ENCODE measurements at places on chromosomes 7 and 10.
A peak's percentile ranks its signal among the peaks of the same experiment; 100 is the strongest.

DNA sequence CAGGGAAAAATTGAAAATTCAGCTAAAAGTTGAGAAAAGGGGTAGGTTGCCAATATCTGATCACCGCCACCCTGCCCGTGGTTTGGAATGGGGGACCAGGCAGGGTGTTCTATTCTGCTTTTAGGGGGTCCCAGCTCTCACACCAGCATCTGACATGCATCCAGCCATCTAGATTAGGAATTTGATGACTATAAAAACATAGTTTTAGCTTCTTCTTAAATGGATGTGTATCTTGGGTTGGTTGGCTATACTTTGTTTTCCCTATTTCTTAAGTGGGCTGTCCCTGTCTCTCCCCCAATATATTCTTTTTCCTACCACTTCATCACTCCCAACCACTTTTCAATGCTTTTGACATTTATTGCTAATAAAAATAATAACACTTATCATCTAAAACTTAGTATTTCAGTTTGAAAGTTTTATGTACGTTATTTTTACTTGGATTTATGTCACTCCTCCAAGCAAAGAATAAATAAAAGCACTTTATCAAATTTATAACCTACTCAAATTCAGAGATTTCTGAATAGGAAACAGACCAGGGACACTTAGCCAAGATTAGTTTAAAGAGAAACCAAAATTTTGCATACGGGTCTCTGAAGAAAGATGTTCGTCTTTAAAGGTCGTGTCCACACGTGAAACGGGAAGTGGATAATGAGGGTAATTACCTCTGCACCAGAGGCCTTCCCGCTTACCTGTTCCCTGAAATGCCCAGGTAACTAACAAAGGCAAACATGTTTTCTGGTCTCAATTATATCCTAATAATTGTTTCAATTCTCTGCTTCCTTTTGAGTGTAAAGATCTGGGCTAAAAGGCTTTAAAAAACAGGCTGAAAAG lies 233.2 kb upstream of the AUTS2 start:
- no peak for DNase-seq

DNA sequence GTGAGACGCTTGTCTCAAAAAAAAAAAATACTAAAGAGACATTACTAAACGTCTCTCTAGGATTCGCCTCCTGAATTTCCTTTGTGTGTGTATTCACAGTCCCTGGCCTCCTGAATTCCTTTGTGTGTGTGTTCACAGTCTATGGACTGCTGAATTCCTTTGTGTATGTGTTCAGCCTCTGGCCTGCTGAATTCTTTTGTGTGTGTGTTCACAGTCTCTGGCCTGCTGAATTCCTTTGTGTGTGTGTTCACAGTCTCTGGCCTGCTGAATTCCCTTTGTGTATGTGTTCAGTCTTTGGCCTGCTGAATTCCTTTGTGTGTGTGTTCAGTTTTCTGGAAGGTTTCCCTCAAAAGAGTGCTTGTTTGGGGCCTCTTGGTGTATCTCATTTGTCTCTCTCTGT lies 8.2 kb downstream of the BMS1 start:
- DNase-seq, result no peak

- no peak for DNase-seq
These were observed at the start of gene KCP for GRCh38 chr7:128910569-128910945. Gene KCP, minus strand, starts transcription at chr7:128910709. Its CDS starts 33 bp downstream, at chr7:128910676.

GRCh38 chr10:118264252-118264651 lies 77.9 kb downstream of the FAM204A start:
- DNase-seq, result no peak

GRCh38 chr10:104683567-104683966 lies 42.5 kb downstream of the SORCS3 start:
- DNase-seq, result no peak

DNA sequence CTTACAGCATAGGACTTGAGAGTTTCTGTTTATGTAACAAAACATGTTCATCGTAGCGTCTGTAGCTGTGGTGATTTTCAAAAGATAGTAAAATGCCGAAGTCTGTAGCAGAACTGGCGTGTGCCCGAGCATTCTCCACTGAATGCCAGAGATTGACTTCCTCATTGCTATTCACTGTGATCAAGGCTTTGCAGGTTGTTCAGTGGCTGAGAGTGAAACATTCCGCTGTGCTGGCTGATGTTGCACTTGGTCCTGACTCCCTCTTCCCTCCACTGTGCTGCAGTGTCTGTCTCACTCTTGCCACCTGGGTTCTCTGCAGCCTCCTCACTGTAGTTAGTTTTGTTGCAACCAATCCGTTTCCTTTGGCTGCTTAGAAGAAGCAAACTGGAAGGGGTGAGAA lies 37.6 kb downstream of the FHIP2A start:
- DNase-seq, result no peak

DNA sequence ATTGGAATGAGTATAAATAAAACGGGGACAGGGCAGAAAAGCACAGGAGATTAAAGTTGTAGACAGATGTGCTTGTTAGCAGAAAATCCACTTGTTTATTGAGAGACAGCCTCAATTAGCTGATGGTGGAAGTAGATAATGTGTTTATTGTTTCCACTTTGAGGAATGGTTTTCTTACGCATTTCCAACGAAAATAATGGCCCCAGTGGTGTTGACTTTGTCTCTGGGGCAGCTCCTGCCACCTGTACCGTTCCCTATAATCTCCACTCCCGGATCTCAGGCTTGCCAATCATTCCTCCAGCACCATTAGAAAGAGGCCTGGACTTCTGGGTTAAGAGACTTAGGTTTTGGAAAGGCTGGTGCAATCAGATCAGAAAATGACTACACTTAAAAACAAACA lies 638.7 kb downstream of the PARD3 start:
- DNase-seq, result no peak

- DNase-seq, result no peak
These were observed 165.7 kb downstream of the GRID1 start for GRCh38 chr10:86200867-86201266.

GRCh38 chr7:47132471-47132870 lies 449.4 kb downstream of the TNS3 start:
- DNase-seq, result no peak

- DNase-seq, result no peak
These were observed 131.4 kb upstream of the PDLIM1 start for GRCh38 chr10:95422233-95422632.

GRCh38 chr10:119602241-119603095 lies 5.7 kb upstream of the TIAL1 start:
- peak; percentile 64 for DNase-seq

GRCh38 chr10:122498521-122498920 lies 37.2 kb downstream of the HTRA1 start:
- DNase-seq, result no peak

GRCh38 chr10:104085801-104086400 lies at the start of gene COL17A1:
Gene COL17A1, minus strand, starts transcription at chr10:104085880. Its CDS starts 5,207 bp downstream, at chr10:104080673.
- no peak for DNase-seq

- DNase-seq, result no peak
These were observed 18.3 kb upstream of the CDK6 start for GRCh38 chr7:92854501-92855238.

- peak; percentile 23 for DNase-seq
These were observed 176.4 kb downstream of the PTPN20 start for GRCh38 chr10:47087667-47088066.

DNA sequence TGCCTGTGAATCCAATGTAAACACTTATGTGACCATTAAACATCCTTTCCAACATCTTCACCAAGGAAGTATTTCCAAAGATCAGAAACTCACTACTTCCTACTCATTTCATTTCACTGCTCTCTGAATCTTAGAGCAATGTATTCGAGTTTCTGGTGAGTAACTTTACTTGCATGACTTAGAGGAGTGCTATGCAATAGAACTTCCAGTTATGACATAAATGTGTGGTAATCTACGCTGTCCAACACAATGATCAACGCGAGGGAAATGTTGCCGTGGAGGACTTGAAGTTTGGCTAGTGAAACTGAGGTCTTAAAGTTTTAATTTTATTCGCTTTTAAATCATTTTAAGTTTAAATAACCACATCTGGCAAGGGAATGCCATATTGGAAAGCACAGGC lies 1326.3 kb downstream of the XPNPEP1 start:
- no peak for DNase-seq

DNA sequence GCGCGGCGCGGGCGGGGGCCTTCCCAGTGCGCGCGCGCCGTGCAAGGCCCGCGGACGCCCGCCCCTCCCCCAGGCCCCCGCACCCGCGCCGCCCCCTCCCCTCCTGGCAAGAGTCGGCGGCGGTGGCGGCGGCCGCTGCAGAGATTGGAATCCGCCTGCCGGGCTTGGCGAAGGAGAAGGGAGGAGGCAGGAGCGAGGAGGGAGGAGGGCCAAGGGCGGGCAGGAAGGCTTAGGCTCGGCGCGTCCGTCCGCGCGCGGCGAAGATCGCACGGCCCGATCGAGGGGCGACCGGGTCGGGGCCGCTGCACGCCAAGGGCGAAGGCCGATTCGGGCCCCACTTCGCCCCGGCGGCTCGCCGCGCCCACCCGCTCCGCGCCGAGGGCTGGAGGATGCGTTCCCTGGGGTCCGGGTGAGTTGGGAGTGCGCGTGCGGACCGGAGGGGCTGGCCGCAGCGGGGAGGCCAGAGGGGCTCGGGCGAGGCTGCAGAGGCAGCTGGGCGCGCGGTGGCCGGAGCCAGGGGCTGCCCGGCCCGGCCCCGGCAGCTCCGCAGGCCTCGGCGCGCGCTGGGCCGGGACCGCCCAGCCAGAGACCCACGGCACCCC lies at the start of gene BMPR1A:
BMPR1A (plus strand) TSS at position 109 of the 602 bp plus-strand sequence. CDS start 119,400 bp downstream, outside the sequence.
- no peak for DNase-seq

DNA sequence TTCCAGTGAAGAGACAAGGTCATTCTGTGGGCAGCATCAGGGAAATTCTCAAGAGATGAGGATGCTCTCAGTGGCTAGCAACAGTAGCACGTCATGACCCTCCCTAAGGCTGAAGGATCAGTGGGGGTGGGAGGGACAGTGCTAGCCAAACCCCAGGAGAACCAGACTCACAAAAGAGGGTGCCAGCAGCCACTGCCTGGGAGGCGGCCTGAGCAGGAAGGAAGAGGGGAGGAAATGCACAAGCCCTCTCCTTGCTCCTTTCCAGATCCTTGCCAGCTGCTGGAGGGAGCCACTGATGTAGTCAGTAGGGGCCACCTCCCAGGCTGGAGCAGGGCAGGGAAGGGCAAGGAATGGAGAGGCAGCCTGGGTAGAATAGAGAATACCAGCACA lies 302.7 kb downstream of the RPS24 start:
- DNase-seq, result no peak

DNA sequence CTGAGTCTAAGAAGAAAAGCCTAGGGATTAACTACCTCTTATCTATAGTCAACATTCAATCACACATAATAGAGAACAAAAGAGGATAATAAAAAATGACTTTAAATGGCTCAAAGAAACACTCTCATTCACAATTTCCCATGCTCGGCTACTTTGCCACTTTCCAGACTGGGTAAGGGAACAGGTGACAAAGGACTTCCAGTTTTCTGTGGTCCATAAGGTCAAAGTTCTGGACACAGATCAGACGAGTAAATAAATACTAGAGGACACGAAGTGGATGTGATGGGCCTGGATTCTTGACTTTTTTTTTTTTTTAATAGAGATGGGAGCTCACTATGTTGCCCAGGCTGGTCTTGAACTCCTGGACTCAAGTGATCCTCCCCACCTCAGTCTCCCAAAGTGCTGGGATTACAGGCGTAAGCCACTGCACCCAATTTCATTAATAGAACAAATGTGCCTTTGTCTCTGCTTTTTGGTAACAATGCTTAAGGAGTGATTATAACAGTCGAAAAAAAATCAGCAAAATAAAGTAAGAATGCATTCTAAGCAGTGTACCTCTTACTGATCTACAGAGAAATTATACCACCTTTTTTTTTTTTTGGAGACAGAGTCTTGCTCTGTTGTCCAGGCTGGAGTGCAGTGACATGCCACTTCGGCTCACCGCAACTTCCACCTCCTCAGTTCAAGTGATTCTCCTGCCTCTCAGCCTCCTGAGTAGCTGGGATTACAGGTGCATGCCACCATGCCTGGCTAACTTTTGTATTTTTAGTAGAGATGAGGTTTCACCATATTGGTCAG lies 70.6 kb downstream of the WAPL start:
- DNase-seq, result no peak

DNA sequence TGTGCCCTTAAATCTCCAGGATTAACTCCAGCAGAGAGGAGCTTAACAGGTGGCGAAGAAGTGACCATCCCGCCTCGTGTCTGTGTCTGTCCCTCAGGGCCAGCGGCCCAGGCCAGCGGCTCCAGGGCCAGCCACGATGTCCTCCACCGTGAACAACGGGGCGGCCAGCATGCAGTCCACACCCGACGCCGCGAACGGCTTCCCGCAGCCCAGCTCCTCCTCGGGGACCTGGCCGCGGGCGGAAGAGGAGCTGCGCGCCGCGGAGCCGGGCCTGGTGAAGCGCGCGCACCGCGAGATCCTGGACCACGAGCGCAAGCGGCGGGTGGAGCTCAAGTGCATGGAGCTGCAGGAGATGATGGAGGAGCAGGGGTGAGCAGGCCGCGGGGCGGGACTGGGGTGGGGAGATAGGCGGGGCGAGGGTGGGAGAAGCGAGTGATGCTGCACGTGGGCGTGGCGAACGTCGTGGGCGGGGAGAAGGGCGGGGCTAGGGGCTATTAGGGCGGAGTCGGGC lies 33.3 kb downstream of the SRRM3 start:
- peak; percentile 74 for DNase-seq

DNA sequence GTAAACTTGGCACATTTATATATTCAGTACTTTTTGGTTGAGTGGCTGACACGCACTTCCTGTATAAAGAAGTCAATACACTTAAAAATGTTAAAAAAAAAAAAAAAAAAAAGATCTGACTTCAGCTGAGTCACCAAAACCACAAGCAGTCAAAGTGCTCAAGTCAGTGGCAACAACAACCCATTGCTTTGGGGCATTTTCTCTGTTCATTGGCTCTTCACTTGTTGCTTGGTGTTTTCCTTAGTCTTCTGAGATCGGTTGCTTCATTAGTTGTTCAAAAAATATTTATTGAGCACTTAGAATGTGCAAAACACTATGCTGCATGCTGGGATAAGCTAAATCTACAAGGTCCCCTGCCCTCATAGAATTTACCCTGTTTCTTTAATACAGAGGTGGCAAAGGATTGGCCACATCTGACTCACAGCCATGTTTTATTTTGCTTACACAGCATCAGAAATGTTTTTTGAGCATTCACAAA lies 63.7 kb downstream of the ZNRF2 start:
- DNase-seq, result peak; percentile 66
